ENCODE measurements at places on chromosomes 16 and 17.
A peak's percentile ranks its signal among the peaks of the same experiment; 100 is the strongest.

DNA sequence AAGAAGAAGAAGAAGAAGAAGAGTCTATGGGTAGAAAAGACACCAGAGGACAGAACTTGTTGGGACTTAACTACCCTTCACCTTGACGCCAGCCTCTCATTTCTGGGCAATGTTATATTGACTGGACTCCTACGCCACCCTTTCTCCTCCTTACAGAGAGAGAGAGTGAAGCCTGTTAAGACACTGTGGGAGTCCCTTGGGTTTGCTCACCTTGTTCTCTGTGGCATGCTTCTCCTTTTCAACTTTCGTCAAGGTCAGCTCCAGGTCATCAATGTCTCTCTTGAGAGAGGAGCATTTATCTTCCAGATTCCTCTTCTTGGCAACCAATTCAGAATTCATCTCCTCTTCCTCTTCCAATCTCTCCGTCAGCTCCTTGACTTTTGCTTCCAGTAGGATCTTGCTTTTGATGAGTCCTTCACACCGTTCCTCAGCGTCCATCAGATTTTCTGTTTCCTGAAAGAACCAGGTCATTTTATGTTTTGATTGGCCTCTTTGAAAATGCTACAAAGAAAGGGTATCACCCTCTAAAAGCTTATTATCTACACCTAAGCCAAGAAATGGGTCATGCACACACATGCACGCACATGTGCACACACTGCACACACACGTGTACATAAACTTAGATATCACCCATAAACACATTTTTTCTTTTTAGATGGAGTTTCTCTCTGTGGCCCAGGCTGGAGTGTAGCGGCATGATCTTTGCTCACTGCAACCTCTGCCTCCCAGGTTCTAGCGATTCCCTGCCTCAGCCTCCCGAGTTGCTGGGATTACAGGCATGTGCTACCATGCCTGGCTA lies 48.8 kb downstream of the MYH13 start:
- no peak for DNase-seq

DNA sequence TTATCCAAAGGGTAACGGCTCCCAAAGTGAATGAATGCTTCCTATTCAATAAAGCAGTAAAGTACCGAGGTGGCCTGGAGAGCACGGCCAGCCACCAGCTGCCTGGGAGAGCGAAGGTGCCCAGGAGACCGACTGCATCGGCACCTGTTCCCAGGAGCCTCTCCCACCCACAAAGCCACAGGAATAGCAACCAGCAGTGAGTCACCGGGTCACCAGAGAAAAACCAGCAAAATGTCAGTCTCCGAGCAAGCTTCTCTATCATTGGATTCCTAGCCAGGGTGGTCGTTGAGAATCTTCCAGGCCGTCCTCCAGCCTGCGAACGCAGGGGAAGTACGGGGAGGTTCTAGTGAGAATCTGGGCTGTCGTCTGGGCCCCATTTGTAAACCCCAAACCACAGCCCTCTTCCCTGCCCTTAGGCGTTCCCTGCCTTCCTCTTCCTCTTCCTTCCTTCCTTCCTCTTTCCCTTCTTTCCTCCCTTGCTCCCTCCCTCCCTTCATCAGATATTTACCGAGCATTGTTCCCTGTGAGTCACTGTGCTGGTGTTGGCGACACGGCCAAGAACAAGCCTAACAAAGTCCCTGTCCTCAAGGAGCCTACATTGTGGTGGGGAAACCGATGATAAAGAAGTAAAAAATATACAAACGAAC lies 114.6 kb downstream of the SLC39A11 start:
- DNase-seq = no peak

DNA sequence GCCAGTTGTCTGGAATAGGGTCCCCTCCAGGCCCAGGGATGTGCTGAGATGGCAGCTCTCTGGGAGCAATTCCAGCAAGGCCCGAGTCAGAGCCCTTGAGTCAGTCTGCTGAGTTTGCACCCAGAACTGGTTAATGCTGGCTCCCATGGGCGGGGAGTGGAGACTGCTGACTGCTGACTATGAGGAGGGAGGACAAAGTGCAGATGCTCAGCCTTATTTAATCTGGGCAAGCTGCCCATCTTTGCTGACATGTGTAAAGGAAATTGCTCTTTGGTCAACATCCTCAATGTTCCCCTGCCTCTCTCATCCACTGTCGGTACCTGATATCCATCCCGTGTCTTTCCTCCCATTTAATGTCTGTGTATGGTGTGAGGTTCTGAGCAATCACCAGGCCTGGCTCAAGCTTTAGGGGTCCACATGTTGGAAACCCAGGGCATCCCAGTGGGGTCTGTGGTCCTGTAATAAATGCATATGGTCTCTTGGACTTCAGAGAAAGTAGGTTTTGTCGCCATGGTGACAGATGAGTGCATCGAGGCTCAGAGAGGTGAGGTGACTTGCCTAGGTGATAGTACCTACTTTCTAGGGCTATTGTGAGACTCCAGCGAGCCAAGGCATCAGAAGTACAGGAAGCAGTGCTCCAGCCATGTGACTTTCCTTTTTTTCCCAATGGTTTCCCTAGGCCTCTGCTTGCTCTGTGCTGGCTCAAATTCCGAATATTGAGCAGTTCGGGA lies 20.0 kb upstream of the RNF135 start:
- DNase-seq = no peak

DNA sequence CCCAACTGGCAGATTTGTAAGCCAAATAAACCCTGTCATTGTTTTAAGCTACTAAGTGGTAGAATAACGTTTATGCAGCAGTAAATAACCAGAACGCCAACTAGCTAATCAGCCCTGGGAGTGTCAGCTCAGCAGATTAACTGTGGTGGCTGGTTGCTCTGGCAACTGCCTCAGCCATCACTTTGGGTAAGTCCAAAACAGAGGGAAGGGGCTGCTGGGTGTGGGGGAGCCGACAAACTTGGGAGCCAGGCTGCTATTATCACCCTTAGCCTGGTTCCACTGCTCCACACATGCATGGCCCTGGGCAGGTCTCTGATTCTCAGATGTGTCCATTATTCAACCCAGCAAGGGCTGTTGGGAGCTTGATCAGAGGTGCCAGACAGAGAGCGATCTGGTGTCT lies 22.2 kb upstream of the RHOT1 start:
- no peak for DNase-seq

DNA sequence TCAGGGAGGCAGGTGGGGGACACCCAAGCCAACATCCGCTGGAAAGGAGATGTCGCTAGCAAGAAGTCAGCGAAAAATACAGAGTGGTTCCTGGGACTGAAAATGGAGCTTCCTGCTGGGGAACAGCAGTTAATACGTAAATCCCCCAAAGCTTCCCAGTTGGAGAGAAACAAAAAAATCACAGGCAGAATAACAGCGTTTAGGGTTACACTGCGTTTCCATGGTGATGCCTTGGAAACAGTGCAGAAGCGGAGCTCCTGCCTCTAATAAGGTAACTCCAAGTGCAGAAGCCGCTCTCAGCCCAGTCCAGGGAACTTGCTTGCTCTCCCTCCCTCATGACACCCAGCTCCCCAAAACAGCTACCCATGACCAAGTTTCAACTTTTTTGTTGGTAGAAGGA lies 73.4 kb downstream of the PLD6 start:
- no peak for DNase-seq

- DNase-seq = no peak
Measured at GRCh38 chr17:77467521-77467920, 326.8 kb downstream of the SEC14L1 start.

- DNase-seq = no peak
Measured at GRCh38 chr17:2174014-2174413, 119.1 kb downstream of the HIC1 start.

GRCh38 chr16:89924297-89924924 lies 1.3 kb downstream of the TUBB3 start:
- no peak for DNase-seq

DNA sequence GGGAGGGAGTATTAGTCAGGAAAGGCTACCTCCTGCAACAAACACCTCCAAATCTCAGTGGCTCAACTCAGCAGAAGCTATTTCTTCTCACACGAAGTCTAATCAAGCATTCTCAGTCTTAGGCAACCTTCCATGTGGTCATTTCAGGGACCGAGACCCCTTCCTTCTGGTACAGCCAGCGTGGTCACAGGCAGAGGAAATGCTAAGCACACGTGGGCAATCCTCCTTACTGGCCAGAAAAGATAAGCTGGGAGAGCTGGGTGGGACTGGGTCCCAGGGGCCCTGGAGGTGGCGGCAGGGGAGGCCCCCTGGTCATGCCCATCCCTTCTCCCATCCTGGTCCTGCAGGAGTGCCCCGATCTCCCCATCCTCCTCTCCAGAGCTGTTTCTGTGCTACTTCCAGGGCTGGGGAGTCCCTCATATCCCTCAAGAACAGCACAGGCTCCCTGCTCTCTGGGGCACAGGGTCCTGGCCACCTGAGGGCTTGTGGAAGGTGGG lies 5.7 kb upstream of the CX3CL1 start:
- DNase-seq = no peak

DNA sequence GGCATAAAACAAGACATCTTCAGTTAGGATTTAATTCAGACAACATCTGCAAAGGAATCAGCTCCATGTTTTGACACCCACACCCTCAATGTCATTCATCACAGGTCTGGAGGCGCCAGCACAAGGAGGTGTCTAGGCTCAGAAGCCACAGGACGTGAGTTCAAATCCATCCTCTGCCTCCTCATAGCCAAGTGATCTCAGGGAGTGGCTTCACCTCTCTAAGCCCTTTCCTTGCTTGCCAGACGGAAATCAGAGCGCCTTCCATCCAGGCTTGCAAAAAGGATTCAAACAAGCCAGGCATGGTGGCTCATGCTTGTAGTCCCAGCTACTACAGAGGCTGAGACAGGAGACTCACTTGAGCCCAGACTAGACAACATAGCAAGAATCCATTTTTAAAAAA lies 84.6 kb downstream of the GSG1L start:
- DNase-seq = no peak

DNA sequence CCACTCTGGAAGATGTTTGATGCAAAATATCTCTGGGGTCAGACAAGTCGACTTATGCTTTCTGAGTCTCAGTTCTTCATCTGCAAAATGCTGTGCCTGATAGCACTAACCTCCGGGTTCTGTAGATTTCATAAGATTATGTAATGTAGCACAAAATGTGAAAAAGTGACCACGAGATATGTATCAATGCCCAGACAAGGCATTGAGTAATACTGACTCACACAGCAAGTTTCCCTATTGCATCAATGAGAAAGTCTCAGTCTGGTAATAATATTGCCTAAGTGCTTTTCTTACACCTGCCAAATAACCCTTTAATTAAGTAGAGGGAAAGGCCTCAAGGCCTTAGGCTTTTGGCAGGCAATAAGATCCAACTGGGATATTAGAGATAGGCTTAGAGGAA lies 41.4 kb upstream of the MMP2 start:
- no peak for DNase-seq

DNA sequence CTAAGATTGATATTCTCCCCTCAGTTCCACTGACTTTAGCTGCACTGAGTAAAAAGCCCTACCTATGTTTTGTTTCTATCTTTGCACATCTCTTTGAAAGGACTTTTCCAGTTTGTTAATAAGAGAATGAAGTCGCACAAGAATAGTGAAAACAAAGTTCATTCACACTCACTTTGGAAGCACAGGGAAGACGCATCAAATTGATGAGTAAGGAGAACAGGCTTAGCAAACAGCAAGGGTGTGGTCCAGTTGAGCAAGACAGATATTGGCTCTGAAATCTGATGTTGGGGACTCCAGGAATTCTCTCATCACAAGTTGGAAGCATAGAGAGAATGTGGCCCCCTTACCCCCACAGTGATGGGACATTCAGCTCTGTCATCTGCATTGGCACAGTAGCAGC lies 221.3 kb downstream of the CDH11 start:
- DNase-seq = no peak

- no peak for DNase-seq
Measured at GRCh38 chr16:55007504-55007903, 76.8 kb downstream of the IRX5 start.

- no peak for DNase-seq
Measured at GRCh38 chr17:75488693-75489510, 26.4 kb downstream of the CASKIN2 start.

DNA sequence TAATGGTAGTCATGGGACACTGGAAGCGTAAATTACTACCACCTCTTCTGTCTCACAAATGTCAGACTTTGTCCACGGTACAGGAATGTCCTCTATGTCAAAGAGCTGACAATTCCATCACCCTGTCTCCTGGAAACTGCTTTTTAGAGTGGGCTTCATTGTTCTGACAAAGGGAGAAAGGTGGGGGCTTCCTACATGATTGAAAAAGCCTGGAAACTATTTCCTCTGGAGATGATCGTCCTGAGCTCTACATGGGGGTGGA lies 53.1 kb downstream of the VAT1L start:
- no peak for DNase-seq

GRCh38 chr17:19418251-19418992 lies 7.4 kb downstream of the RNF112 start:
- no peak for DNase-seq

- DNase-seq = no peak
Measured at GRCh38 chr16:11010575-11011221, 66.3 kb downstream of the CLEC16A start.

- DNase-seq = no peak
Measured at GRCh38 chr17:49579522-49579921, 3.9 kb downstream of the NXPH3 start.

DNA sequence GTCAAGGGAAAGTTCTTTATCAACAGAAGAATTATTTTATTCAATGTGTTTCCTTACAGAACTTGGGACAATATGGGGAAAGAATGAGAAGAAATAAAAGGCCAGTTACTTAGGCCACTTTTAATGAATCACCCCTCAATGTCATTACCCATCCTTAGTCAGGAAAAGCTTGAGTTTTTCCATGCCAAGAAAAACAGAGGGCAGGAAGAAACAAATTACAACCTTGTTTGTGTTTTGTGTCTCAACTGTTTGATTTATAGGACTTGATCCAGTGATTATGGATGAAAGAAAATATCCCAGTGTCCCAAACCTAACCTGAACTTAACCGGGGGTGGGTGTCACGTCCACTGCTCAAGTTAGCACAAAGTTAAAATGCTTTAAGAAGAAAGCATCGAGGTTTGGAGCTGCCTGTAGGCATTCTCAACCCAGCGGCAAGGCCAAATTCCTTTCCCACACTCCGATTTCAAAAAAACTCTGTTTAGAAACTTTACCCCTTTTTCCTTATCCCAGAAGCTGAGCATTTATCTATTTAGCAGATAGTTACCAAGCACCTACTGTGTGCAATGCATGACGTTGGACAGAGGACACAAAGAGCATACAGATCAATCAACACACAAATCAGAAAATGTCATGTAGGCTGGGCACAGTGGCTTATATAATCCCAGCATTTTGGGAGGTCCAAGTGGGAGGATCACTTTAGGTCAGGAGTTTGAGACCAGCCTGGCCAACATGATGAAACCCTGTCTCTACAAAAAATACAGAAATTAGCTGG lies 14.0 kb upstream of the CYB5B start:
- no peak for DNase-seq

- no peak for DNase-seq
Measured at GRCh38 chr16:52993179-52993578, 59.5 kb downstream of the CHD9NB start.

GRCh38 chr16:85858984-85859817 lies 39.8 kb upstream of the IRF8 start:
- DNase-seq = no peak

GRCh38 chr17:44324571-44325275 lies at the start of gene SLC25A39:
Gene SLC25A39, minus strand, starts transcription at chr17:44324823. Its CDS starts 1,261 bp downstream, at chr17:44323562.
- DNase-seq = peak; percentile 92

GRCh38 chr16:4869147-4869805 lies 22.0 kb downstream of the UBN1 start:
- no peak for DNase-seq
